EH (cell line): ENCODE measurements at places on chromosomes 11 and 22.

DNA sequence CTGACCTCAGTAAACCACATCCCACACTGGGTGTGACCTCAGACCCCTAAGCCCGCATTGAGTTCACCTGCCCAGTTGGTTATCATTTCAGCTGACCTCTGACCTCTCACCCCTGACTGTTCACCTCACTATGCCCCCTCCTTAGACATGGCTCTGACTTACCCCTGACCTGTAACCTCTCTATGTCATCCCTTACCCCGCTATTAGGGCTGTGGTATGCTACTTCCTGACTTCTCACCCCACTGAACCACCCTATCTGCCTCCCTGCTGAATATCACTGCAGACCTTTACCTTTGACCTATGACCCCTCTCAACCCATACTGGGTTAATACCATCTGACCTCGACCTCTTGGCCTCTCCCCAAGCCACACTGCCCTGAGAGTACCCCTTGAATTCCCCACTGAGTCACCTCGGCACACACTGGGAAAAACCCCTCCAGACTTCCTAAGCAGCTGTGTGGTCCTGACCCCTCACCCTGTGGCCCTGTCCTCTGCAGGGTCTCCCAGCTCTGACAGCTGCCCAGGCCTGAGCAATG lies 8.3 kb downstream of the PLCB3 start:
- DNase-seq = no peak

DNA sequence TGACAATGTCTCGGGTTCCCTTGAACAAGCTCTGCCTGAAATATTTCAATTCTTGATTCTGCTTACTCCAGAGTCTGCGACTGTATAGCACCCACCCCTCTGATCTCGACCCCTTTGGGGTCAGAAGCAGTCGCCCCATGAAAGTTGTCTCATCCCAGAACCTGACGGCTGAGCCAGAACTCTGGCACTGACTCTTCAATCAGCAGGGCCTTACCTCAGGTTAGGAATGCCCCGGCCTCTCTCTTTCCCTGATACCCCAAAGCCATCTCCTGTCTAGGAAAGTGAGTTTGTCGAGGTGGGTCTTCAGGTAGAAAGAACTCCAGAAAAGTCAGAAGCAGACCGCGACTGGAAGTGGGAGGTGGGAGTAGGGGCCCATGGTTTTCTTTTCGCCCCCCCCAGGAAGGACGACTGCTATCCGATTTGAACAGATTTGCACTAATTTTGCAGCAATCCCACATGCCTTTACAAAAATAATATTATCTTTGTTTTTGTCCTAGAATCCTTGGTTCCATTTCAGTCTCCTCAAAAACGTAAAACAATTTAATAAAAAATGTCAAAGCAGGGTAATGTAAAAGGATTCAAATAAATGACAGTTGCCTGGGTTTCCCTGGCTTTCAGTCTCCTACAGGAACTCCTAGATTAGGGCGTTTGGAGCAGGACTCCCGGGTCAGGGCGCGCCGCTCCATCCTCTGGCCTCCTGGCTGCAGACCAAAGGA lies 898 bp upstream of the ROBO3 start:
- no peak for DNase-seq

- no peak for DNase-seq
These were observed 49.4 kb upstream of the ARHGAP42 start for GRCh38 chr11:100637706-100638105.

- DNase-seq = peak; percentile 76
These were observed 9.7 kb upstream of the CCKBR start for GRCh38 chr11:6249770-6250555.

GRCh38 chr11:31132531-31133421 lies 236.8 kb downstream of the DCDC1 start:
- DNase-seq = no peak

GRCh38 chr22:22946131-22946530 lies 58.5 kb downstream of the IGLL5 start:
- DNase-seq = no peak

DNA sequence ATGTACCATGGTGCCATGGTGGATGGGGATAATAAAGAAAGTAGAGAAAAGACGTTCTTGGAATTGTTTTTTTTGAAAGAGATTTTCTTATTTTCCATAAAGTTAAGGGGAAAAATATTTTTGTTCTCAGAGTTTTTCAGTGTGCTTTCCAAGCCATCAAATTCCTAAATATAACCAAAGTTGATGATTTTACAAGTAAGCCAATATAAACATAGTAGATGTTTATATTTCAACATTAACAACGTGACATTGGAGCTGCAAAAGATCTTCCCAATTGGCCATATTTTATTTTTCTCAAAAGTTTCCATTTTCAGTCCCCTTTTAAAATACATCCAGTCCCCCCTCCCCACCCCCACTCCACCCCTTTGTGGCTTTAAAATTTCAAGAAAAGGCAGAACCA lies 80.9 kb upstream of the PICALM start:
- DNase-seq = no peak

- no peak for DNase-seq
These were observed 39.2 kb upstream of the SLC22A25 start for GRCh38 chr11:63282579-63282978.

- DNase-seq = no peak
These were observed 274.5 kb upstream of the B3GAT1 start for GRCh38 chr11:134686460-134687061.

DNA sequence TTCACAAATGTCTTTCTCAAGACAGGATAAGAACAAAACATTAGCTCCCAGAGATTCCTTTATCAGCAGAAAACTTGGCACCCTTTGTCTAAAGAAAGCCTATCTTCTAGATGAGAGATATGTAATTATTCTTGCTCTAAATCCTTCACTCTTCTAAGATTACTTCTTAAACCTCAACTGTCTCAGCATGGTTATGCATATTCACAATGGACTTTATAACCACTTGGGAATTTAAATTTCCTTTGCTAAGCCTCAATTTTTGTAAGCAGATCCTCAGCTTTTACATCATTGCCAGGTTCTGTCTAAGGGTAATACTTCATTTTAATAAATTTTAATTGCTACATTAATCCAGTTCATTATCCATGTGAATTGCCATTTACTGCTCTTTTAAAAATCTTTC lies 433.6 kb upstream of the DDI1 start:
- DNase-seq = no peak

- no peak for DNase-seq
These were observed 26.4 kb downstream of the IGLL5 start for GRCh38 chr22:22913989-22914388.

GRCh38 chr11:40190294-40190693 lies 1269.2 kb downstream of the LRRC4C start:
- no peak for DNase-seq

- no peak for DNase-seq
These were observed 815 bp upstream of the PLCB3 start for GRCh38 chr11:64250415-64251015.

- no peak for DNase-seq
These were observed 27.7 kb downstream of the RTN4R start for GRCh38 chr22:20240447-20240764.

DNA sequence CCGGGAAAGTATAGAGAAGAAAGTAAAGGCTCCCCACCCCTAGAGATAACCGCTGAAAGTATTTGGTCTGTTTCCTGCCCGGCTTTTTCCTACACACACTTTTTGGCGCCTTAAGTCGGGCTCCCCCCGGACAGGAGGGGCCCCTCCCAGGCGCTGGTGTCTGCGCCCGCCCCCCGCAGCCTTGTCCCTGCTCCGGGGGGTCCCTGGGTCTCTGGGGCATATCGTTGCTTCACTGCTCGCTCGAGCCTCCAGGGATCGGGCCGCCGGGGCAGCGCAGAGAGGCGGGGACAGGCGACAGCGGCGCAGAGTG lies 928 bp upstream of the CRACR2B start:
- no peak for DNase-seq

DNA sequence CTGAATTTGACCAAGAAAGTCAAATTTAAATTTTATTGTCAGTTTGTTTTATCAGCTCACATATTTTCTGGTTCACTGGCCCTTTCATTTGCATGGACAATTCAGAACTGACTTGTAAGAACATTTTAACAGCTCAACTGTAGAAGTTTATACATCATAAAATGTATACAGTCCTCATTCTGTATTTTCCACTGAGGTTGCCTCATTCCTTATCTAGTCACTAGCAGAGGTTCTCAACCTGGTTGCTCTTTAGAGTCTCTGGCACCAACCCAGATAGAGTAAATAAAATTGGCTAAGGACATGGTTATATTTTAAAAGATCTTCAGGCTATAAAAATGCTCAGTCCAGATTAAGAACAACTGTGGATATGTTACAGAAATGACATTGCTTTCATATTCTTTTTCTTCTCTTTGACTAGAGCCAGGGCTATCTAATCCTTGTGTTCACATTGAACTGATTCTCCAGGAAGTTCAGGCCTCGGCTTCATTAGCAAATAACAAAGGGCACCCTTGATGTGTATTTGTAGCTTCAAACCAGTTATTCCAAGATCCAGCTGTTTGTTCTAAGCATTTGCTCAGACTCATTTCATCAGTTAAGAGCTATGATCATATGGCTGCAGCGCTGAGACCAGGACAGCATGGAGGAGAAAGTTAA lies 782.5 kb downstream of the ETS1 start:
- DNase-seq = no peak

DNA sequence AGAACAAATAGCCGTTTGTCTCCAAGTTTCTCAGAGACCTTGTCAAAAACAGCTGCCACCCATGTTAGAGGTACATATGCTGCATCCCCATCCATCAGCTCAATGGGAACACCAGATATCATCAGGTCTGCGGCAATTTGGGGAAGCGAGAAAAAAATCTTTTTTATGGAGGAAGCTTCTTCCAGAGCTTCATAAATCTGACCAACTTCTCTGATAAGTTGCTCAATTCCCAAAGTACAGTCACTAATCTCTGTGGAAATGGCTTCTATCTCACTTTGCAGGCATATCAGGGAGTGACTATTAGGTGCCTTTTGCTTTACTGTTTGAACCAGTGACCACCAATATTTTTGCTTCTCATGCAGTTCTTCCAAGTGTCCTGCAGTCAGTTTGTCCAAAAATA lies 34.3 kb upstream of the MRPL17 start:
- DNase-seq = no peak

- DNase-seq = no peak
These were observed 846 bp upstream of the UNC93B1 start for GRCh38 chr11:68004551-68005335.

GRCh38 chr11:64767344-64768299 lies 7.8 kb upstream of the PYGM start:
- peak; percentile 68 for DNase-seq
